ENCODE measurements at places on chromosomes 16 and 17.

- no peak for DNase-seq
These were observed 20.8 kb downstream of the WDR45B start for GRCh38 chr17:82627405-82627804.

GRCh38 chr16:86881118-86881510, 302.8 kb downstream of the FOXL1 start:
- no peak for DNase-seq

- no peak for DNase-seq
These were observed 7.8 kb upstream of the KRT19 start for GRCh38 chr17:41535764-41536481.

GRCh38 chr17:49216953-49217650, 6.6 kb downstream of the ABI3 start:
- no peak for DNase-seq

GRCh38 chr17:55391244-55391757, 30.3 kb downstream of the MMD start:
- no peak for DNase-seq

DNA sequence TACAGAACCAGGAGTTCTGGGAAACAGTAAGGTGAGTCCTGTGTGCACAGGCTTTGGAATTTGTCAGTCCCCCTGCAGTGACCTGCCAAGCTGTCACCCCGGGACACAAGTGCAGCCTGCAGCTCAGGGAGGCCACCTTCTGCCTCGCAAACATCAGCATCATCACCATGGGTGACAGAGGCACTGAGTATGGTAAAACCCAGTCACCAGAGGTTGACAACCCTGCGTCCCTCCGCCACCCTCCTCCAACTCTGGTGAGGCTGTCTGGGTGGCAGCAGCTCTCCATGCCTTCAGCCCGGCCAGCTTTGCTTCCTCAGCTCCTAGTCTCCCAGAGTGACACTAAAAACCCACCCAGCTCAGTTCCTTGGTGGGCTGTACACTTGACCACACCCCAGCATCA, 221.0 kb downstream of the CPPED1 start:
- DNase-seq: no peak

DNA sequence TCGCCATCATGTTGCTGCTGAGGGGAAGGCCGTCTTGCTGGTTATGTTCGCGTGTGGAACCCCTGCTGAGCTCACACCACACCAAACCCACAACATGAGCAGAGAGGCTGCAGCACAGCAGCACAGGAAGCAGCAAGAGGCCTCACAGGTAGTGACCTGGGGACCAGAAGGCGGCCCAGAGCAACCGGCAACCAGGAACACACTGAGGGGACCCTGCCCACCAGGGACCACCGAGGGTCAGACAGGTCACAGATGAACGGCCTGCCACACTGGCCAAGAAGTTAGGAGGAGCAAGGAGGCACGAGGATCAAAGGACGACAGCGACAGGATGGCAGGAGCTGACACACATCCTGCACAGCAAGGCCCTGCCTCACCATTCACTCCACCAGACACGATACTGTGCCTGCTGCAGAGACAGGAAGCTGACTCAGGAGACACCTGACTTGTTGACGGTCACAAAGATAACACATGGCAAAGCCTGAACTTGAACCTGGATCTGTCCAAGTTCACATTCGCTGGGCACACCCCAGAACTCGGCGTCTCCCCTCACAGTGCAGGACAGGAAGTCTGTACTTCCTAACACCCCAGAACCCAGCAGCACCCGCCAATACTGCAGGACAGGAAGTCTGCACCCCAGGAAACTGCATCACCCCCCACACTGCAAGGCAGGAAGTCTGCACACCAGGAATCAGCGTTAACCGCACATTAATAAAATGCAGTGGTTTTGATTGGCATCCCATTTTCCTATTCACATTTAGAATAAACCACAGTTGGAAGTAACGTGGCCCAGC, 98.5 kb downstream of the ZNF778 start:
- peak; percentile 97 for DNase-seq

DNA sequence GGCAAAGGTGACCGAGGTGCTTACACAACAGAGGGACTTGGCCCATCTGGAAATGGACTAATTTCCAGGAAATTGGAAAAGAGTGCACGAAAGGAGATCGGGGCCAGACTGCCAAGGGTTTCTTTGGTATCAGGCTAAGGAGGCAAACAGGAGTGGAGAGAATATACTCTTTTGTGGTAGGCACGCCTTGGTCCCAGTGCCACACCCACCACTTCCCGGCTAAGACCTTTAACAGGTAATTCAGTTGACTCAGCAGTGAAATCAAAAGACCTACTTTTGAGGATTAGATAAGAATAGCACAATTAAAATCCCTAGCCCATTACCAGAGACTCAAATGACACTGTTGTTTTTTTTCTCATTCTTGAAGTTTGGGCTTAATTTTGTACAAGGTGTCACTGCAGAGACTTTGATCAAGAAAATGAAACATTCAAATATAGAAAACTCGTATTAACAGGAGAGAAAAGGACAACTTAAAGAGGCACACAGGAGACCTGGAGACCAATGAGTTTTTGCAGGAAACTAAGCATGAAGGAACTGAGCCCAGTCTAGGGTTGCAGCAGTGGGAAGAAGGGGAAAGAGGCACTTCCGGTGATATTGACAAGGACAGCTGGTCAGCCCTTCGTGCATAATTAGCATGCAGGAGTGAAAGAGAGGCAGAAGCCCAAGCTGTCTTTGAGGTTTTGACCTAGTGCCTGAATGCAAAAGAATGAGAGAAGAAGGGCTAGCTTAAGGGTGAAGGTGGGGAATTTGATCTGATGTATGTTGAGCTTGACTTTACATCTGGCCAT, 265.5 kb upstream of the CCL2 start:
- no peak for DNase-seq

DNA sequence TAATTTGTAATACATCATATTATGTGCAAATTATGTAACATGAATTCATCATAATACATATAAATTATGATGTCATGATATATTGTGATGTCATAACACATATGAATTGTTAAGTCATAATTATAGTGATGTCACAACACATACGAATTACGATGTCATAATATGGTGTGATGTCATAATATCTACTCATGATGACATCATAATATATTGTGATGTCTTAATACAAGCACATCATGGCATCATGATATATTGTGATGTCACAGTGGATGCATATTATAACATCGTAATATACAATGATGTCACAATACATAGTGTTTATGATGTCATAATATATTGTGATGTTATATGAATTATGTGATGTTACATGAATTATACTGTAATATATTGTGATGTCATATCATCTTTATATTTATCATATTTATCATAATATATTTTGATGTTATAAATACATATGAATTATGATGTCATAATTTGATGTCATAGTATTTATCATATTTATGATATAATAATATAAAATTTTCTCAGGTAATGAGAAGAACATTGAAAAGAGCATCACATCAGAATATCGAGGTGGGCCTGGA, 1793.0 kb downstream of the TP53TG3F start:
- DNase-seq: peak; percentile 3

DNA sequence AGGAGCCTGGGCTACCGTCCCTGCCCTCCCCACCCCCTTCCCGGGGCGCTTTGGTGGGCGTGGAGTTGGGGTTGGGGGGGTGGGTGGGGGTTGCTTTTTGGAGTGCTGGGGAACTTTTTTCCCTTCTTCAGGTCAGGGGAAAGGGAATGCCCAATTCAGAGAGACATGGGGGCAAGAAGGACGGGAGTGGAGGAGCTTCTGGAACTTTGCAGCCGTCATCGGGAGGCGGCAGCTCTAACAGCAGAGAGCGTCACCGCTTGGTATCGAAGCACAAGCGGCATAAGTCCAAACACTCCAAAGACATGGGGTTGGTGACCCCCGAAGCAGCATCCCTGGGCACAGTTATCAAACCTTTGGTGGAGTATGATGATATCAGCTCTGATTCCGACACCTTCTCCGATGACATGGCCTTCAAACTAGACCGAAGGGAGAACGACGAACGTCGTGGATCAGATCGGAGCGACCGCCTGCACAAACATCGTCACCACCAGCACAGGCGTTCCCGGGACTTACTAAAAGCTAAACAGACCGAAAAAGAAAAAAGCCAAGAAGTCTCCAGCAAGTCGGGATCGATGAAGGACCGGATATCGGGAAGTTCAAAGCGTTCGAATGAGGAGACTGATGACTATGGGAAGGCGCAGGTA, 762 bp downstream of the CDK12 start:
- DNase-seq: no peak

- no peak for DNase-seq
These were observed 356.2 kb downstream of the RBFOX1 start for GRCh38 chr16:7688811-7689210.

DNA sequence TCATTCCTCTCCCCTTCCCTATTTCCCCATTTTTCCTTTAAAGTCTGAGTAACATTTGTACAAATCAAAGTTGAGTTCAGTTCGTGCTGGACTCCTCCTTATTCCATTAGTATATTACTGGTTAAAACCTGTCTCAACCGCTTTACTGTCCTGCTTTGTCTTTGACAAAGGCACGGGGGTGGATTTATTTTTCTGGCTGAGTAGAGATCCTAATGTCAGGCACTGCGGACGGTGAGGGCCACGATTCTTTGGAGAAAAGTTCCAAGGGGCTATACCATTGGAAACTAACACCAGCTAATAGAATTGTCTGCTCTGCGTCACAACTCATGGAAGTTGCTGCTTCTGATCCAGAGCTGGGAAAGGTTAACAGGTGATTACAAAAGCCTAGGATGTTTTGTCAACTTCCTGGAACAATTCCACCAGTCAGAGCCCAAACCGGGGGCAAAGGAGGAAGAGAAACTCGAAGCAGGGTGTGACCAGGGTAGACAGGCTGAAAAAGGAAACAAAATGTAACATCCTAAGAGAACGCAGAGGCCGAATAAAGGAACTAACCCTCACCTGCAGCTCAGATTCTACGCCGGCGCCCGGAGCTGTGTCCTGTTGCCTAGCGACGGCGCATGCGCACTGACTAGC, 12.4 kb downstream of the TAT start:
- no peak for DNase-seq

GRCh38 chr17:63641692-63642448, 19.7 kb downstream of the MAP3K3 start:
- DNase-seq: no peak

GRCh38 chr17:77330602-77331081, 189.9 kb downstream of the SEC14L1 start:
- DNase-seq: no peak

DNA sequence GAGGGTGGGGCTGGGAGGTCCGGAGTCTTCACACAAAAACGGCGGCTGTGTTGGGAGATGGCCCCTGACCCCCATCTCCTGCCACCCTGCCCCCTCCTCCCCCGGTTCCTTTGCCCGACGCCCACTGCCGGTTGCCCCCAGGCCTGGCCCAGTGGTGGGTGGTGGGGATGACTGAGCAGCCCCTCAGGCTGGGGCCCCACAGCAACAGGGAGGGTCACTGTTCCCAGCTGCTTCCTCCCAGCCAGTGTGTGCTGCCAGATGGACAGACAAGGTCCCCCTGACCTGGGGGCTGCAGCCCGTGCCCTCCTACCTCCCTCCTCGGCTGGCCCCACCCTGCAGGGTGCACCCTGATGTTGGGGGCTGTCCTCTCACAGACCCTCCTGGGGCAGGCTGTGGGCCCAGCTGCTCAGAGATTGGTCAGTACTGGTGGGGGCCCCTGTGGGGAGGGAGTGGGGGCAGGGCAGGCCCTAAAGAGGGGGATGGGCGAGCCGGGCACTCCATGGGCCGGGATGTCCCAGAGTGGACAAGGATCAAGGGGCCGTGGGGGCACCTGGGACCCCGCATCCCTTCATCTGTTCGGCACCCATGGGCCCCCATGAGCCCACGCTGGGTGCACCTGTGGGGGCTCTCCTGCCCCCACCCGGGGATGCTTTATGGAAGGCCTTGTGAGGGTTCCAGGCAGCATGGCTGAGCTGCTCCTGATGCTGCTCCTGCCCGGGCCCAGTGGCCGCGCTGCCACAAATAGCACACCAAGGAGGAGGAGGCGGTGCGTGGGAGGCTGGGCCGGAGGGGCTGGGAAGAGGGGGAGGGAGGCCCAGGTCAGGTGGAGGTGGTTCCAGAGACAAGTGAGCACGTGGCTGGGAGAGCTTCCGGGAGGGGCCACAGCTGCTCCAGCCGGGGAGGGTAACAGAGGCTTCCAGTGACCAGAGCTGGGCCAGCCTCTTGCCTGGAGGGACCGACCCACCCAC, 5.1 kb downstream of the C1QTNF8 start:
- no peak for DNase-seq

GRCh38 chr16:50681021-50681885, at the start of gene SNX20:
TSS of gene SNX20 (minus strand) at chr16:50681312. CDS start at chr16:50677526, 3,786 bp downstream.
- no peak for DNase-seq

DNA sequence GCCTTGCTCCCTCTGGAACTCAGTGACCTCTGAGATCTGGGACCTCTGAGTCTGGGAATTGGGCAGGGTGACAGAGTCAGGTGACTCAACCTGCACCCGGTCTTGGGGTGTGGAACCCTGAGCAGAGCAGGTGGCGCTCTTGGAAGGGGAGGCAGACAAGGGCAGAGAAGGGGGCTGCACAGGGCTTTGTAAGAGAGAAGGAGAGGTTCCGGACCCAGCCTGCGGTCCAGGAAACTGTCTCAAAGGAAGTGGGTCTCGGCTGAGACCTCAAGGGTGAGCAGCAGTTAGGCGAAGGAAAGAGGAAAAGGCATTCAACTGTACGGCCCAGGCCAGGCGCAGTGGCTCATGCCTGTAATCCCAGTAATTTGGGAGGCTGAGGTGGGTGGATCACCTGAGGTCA, 10.0 kb upstream of the RIPOR1 start:
- DNase-seq: no peak

DNA sequence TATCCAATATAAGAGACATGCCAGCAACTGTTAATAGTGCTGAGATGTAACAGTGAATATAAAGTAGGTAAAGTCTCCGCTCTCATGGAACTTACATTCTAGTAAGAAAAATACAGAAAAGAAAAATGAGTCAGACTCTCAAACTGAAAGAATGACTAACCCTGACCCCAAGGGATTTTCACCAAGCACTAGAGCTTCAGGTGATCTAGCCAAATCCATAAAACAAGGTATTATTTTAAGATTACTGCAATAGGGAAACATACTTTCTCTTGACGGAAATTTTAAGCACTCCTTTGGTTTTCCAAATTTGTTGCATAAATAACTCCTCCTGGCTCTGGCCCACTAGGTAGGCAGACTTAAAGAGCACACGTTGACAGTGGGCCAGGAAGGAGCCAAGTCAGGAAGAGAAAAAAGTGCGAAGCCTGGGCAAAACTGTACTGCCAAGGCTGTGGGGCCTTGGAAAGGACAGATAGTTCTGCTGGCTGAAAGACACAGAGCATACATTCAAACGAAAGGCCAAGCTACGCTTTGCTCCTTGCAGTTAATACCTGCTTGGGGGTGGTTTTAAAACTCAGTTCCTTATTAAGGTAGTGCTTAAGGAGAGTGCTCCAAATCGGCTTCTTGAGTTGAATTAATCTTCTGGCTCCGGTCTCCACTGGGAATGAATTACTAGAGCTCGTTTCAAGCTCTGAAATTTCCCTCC, 1.4 kb downstream of the GOT2 start:
- DNase-seq: peak; percentile 79

GRCh38 chr16:55542459-55543082, 23.9 kb upstream of the CAPNS2 start:
- DNase-seq: peak; percentile 90

GRCh38 chr17:40818733-40819527, 3.5 kb downstream of the KRT10 start:
- DNase-seq: peak; percentile 88

GRCh38 chr17:50165867-50166517, at the start of gene SGCA:
TSS of gene SGCA (plus strand) at chr17:50166005. CDS start at chr17:50166041, 36 bp downstream.
- no peak for DNase-seq

GRCh38 chr16:76081967-76082366, 195.2 kb upstream of the CNTNAP4 start:
- DNase-seq: no peak

- DNase-seq: peak; percentile 34
These were observed 37.2 kb upstream of the HS3ST3A1 start for GRCh38 chr17:13638855-13639458.

GRCh38 chr16:57657228-57657627, 10.9 kb upstream of the ADGRG3 start:
- no peak for DNase-seq
